NCI-H82 (cell line): ENCODE measurements at places on chromosomes 2 and 18.

- DNase-seq, result no peak
Observed at GRCh38 chr2:8361930-8362329, 319.9 kb upstream of the ID2 start.

DNA sequence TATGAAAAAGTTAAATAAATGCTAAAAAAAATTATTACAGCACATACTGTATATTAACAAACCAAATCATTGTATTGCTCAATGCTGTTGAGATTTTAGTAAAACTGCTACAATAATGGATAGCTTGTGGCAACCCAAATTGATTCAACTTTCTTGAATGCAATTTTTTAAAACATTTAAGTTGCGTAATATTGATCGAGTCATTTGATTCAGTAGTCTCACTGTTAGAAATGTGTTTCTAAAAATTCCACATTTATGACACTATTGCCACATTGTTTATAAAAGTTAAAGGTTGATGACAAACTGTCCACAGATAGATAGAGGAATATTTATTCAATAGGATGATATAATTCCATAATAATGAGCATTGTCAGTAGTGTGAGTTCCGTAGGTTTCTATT is 640.7 kb upstream of the CRIM1 start:
- DNase-seq, result no peak

- DNase-seq, result no peak
Observed at GRCh38 chr18:59593291-59593717, 103.9 kb downstream of the CCBE1 start.

- no peak for DNase-seq
Observed at GRCh38 chr2:171407030-171407675, 26.6 kb downstream of the METTL8 start.

GRCh38 chr2:42652086-42652485 is 83.7 kb downstream of the MTA3 start:
- peak; percentile 32 for DNase-seq

- peak; percentile 94 for DNase-seq
Observed at GRCh38 chr2:174771631-174772471, 7.6 kb upstream of the CHRNA1 start.
